Esophagus squamous epithelium (tissue), 5 donors: ENCODE measurements at places on chromosomes 11 and 22. TPM values are rescaled to one million over a fixed set of nuclear protein-coding genes. Genes with fewer than 3 reads are reported as not detected.

The ZDHHC13 gene
- total RNA-seq: 58.1 TPM

The FAM180B gene
- not detected for total RNA-seq

The CBLIF gene
- not detected for total RNA-seq

The HEPHL1 gene
- total RNA-seq: 103 TPM

The MMP11 gene
- 0.92 TPM for total RNA-seq

DNA sequence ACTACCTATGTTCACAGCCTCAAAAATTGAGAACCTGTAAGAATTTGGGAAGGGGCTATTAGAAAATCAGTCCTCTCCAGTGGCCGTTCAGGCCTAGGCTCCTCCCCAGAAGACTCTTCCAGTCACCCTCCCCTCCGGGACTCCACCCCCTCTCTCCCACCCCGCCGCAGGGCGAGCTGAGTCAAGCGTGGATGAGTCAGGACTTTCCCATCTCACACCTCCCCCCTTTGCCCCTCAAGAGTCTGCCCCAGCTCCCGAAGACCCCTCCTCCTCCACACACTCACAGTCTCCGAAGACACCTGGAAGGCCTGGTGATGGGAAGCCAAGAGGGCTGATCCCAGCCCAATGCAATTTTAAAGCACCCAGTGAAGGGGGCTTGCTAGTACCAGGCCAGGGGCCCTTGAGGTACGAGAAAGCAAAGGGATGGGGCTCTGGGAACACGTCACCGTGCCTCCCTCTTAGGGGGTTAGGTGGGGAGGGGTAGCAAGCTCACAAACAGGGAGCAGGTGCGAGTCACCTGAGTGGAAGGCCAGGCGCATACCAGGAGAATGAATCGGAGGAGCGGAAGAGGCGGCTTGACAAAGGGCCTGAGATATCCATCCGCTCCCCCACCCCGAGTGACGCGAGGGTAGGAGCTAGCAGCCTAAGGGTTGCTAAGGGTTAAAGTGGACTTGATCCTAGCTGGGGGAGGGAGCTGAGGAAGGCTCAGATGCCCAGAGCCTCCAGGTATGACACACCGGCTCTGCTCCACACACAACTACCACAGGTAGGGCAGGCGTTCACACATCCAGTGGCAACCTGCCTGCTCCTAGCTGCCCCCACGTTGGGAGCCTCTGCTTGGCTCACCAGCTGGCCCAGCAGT is 13.6 kb downstream of the BCL9L start:
- H3K36me3 ChIP-seq: no peaks in the 10 kb centered on the region
- DNase-seq: no peak
- no peaks in the 10 kb centered on the region for H3K27me3 ChIP-seq
- peak overlapping the region; percentile 37 for H3K4me3 ChIP-seq
- H3K27ac ChIP-seq: peak overlapping the region; percentile 95

GRCh38 chr11:118791961-118792569 is 1.1 kb upstream of the DDX6 start:
- H3K4me3 ChIP-seq: peak overlapping the region; percentile 80
- H3K27me3 ChIP-seq: no peaks in the 10 kb centered on the region
- H3K27ac ChIP-seq: peak overlapping the region; percentile 100
- peaks cover 5% of the 10 kb centered on the region for H3K4me1 ChIP-seq
- H3K36me3 ChIP-seq: no peaks in the 10 kb centered on the region
- DNase-seq: no peak

DNA sequence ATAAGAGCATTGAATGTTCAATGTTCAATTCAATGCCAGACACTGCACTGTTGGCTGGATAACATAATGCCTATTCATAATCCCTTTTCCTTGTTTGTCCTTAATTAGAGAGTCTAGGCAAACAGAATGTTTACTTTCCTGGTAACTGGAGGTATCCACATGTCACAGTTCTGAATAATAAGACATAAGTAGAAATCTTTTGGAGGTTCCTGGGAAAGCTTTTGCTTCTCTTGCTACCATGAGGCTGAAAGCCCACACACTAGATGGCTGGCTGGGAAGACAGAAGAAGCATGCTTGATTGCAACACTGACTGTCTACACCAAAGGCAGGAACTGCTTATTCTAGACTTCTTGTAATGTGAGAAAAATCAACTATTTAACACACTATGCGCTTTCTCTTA is 79.5 kb downstream of the GAB2 start:
- H3K36me3 ChIP-seq: no peaks in the 10 kb centered on the region
- no peak overlapping the region for H3K27ac ChIP-seq
- no peak overlapping the region for H3K4me3 ChIP-seq
- peaks cover 7% of the 10 kb centered on the region for H3K4me1 ChIP-seq
- H3K27me3 ChIP-seq: no peaks in the 10 kb centered on the region
- DNase-seq: no peak

DNA sequence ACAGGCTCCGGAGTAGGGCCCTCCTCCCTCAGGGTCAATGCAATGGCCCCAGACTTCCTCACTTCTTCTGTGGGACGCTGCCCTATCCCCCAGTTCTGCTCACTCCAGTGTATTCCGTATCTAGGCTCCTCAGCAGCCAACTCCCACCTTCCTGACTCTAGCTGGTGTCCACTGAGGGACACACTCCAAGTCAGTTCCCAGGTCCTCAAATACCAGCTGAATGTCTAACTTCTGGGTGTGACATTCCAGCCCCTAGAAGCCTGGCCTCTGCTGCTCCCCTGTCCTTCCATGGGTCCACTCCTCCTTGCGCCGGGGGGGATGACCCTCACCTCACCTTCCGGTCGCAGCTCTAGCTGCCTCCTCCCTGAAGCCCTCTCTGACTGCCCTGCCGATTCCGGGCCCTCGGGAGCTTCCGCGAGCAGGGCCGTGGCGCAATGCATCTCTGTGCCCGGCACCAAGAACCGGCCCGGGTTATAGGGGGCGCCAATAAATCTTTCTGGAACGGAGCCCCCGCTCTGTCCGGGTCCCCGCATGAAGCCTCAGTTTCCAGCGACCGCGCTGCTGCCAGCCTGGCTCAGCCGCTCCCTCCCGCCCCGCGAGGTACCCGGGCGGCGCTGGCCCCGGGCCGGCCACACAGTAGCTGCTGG is 15.4 kb downstream of the BAD start:
- DNase-seq: no peak
- H3K36me3 ChIP-seq: peaks cover 34% of the 10 kb centered on the region
- H3K4me3 ChIP-seq: peak overlapping the region; percentile 58

DNA sequence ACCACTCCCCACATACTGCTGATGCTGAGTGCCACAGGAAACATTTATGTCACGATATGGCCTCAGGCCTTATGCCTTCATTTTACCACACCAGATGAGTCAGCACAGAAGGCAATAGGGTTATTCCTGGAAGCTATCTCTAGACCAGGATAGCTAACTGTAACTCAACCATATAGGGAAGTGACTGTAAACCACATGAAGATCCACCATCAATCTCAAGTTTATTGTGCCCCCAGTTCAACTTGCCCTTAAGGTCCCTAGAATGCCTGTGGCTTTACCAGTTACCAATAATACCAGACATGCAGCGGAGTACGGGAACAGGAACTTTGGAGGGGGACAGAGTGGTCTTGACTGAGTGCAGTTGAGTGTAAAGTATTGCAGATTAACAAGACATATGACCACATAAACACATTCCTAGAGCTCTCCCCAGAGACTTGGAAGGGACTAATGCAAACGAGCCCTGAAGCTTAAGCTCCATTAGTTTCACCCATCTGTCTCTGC is 180.9 kb downstream of the KIF18A start:
- no peak overlapping the region for H3K27ac ChIP-seq
- no peak for DNase-seq
- no peaks in the 10 kb centered on the region for H3K27me3 ChIP-seq

DNA sequence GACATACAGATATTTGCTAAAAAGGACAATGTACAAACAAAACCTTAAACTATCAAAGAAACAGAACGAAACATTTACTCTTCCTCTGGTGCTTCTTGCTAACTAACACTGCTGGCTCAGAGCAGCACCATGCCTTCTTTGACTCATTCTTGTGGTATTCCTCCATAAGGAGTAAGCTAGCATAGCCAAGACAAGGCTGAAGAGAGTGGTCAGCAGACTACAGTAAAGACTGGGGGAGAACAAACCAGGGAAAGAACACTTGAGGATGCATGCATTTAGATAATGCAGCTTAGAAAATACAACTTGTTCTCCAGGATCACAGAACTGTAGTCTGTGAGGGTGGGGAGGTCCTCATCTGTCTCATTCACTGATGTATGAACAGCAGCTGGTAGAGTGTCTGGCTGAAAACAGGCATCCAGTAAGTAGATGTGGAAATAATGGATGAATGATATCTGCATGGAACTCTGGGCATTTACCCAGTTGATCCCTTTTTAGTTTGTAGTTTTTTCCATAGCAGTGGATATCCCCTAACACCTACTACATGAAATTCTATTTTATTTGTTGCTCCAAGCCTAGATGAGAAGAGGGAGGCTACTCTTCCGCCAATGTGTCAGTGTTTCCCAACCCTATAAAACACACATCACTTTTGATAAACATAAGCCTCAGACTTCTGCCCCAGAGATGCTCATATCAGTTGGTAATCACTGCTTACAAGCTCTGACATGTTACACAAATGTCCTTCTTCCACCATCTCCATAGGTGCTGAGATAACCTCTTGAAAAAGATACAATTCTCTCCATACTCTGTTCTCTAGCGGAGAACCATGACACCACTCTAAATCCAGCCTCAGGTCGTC is 7.3 kb downstream of the SNX19 start:
- H3K36me3 ChIP-seq: peaks cover 6% of the 10 kb centered on the region
- peak overlapping the region; percentile 31 for H3K27ac ChIP-seq
- no peaks in the 10 kb centered on the region for H3K4me1 ChIP-seq
- H3K27me3 ChIP-seq: no peaks in the 10 kb centered on the region
- DNase-seq: no peak

GRCh38 chr11:43377389-43377788 is 18.7 kb downstream of the TTC17 start:
- no peak overlapping the region for H3K4me3 ChIP-seq
- no peaks in the 10 kb centered on the region for H3K27me3 ChIP-seq
- no peak overlapping the region for H3K27ac ChIP-seq
- H3K36me3 ChIP-seq: peaks cover 28% of the 10 kb centered on the region
- H3K4me1 ChIP-seq: no peaks in the 10 kb centered on the region

GRCh38 chr11:112004389-112004788 is 20.8 kb upstream of the DLAT start:
- no peak for DNase-seq
- H3K36me3 ChIP-seq: peaks cover 39% of the 10 kb centered on the region
- H3K4me1 ChIP-seq: peaks cover 12% of the 10 kb centered on the region
- H3K27me3 ChIP-seq: no peaks in the 10 kb centered on the region
